NCI-H1092 treated with DMSO at 0.1 percent for 48 hours (cell line): ENCODE measurements at places on chromosomes 5 and 9.

DNA sequence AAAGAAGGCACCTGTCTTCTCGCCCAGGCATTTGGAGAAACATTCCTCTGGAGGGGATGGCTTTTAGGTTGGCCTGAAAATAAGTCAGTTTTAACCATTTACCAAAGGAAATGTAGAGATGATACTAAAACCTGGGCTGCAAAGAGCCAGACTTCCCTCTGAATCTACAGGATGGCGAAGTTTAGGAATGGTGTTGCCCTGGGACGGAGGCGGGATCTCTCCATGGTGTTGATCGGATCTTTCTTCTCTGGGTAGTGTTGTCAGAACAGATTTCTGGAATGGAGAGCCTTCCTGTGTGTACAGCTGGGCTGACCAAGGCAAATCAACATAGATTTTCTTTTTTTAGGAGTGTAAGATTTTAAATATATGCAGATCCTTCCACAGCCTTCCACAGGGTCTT lies 159.2 kb downstream of the PDZD2 start:
- no peak for DNase-seq

DNA sequence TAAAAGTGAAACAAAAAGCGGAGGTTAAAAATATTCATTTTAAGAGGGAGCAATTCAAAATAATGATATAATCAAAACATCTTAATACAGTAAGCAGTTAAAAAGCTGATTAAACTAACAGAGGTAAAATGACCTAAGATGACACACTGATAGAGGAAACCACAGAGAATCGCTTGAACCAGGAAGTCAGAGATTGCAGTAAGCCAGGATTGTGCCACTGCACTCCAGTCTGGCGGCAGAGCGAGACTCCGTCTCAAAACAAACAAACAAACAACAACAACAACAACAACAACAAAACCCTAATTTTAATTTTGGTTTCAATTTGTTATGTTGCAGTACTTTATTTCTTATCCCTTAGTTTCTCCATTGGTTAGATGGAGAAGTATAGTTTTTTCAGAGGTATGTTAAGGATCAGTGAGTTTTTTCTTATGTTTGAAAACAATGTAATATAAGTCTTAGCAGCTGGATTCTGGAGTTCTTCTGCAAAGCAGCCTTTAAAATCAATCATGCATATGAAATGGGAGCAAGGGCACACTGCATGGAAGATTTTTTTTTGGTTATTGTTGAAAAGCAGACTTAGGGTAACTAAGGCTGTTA lies 58.5 kb downstream of the MLANA start:
- DNase-seq, result no peak

DNA sequence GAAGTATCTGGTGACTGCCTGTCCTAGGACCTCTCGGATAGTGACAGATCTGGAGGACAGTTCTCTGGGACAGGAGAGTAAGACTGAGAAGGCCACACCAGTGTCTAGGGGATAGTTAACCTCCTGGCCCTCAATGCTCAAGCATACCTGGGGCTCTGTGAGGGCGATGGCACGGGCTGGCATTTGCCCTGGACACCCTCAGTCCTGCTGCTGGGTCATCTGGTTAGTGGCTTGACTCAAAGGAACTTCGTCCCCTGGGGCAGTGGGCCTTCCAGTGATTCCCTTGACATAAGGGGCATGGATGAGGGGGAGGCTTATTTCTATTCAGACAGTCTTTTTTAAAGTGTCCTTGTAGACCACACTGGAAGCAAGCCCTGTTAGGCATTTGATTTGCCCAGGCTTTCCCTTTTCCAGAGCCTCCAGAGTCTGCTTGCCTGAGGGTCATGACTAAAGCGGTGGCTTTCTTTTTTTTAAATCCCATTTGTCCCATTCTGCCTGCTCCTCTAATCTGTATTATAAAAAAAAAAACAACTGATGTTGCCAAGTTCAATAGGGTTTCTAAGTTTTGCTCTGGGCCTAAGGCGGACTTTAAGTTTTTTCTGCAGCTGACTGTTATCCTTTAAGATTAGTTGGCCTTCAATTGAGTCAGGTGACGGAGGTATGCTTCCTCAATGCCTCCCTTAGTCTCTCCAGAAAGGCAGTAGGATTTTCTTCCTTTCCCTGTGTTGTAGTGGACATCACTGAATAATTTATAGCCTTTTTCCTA lies 2083.5 kb upstream of the C9orf72 start:
- DNase-seq, result no peak

- DNase-seq, result no peak
Measured at GRCh38 chr5:174708476-174709207, 15.7 kb upstream of the MSX2 start.

- DNase-seq, result peak; percentile 15
Measured at GRCh38 chr5:132962429-132963021, 909 bp downstream of the AFF4 start.

- no peak for DNase-seq
Measured at GRCh38 chr9:18324928-18325745, 148.8 kb upstream of the ADAMTSL1 start.

- peak; percentile 71 for DNase-seq
Measured at GRCh38 chr5:65925044-65925600, 1.3 kb upstream of the ERBIN start.

DNA sequence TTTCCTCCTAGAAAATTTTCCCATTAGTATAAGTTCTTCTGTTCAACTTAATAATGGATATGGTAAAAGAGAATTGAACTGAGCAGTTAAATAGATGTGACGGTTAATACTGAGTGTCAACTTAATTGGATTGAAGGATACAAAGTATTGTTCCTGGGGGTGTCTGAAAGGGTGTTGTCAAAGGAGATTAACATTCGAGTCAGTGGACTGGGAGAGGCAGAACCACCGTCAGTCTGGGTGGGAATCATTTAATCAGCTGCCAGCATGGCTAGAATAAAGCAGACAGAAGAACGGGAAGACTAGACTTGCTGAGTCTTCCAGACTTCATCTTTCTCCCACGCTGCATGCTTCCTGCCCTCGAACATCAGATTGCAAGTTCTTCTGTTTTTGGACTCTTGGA lies 689.6 kb upstream of the CDH10 start:
- no peak for DNase-seq

DNA sequence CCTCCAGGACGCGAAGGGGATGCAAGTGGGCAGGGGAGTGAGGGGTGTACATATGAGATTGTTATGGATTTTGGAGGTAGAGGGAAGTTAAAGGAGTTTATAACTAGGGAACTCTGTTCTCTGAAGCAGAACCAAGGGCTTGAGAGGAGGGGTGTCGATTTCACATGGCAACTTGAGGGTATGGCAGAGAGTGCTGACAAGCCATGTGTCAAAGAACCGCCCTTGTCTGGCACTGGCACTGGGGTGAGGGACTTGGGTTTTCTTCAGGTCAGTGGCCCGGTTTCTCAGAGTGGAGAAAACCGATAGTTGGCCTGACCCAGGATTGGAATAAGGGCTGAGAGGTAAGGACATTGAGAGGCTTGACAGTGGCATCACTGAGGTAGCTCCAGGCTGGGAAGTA lies 47.7 kb upstream of the TESK1 start:
- DNase-seq, result no peak
